ENCODE measurements at places on chromosomes 1 and 21. TPM values are rescaled to one million over a fixed set of nuclear protein-coding genes. Genes with fewer than 3 reads are reported as not detected.

The IGSF21 gene
- total RNA-seq = not detected

The NGF gene
- 0.51 TPM for total RNA-seq

The SLC45A1 gene
- 0.70 TPM for total RNA-seq

The SPOCD1 gene
- 9.7 TPM for total RNA-seq

The SMIM1 gene
- total RNA-seq = not detected

The SLC25A34 gene
- total RNA-seq = 13.0 TPM

The SERINC2 gene
- 210 TPM for total RNA-seq

The PLA2G2A gene
- total RNA-seq = not detected

The C4BPA gene
- not detected for total RNA-seq

The KLF17 gene
- not detected for total RNA-seq

The BRINP3 gene
- total RNA-seq = 0.08 TPM

The SLAMF8 gene
- total RNA-seq = 0.05 TPM

The GBP7 gene
- total RNA-seq = not detected

- peak; percentile 68 for DNase-seq
Measured at GRCh38 chr1:55284856-55285255, 69.7 kb upstream of the USP24 start.

DNA sequence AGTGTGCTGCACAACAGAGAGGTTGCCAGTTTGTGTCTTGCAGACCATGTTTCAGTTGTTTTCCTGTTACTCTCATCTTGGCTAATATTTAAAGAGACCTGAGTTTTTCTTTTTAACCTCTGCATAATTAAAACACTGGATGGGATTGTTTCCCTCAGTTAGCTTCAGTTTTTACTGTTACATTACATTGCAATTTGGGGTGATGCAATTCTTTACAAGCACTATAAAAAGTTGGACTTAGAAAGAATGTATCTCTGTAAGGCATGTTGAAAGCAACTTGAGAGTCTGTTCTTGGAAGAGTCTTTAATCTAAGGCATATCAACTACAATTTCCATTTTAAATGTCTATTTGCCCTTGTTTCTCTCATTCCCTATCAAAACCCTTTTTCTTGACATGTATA is 99.1 kb downstream of the DNM3 start:
- no peak for DNase-seq

DNA sequence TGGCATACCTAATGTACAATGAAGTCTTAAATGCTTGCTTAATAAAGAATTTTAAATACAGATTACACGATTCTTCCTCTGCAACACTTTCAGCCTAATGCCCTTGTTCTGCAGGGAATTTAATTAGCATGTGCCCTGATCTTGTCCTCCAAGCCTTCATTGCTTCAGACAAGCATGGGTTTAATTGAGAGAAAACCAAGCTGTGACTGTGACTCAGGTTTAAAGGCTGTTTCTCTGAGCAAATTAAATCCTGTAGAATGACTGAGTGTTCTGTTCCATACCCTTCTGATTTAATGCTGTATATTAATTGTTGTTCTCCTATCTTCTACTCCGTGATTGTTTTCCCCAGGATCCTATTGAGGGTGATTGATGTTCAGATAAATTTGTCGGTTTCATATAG is 269.0 kb upstream of the PRMT6 start:
- no peak for DNase-seq

DNA sequence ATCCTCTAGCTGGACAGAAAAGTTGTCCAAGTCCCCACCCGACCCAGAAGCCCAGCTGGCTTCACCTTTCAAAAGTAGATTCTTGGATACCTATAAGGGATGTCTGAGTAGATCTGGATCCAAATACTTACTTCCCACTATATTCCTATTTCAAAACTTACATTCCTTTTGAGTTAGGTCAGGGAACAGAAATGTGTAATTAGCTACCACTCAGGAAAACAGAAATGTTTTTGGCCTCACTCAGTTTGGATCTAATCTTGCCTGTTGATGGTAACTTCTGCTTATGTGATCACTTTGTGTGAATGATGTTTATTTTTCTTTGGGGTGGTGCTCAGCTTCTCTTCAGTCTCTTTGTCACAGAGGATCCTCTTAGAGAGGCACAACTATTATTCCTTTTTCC is 814.4 kb upstream of the RGS18 start:
- no peak for DNase-seq

GRCh38 chr1:39214021-39214713 is 9.7 kb downstream of the MACF1 start:
- DNase-seq = no peak

GRCh38 chr1:162175379-162176081 is 106.0 kb downstream of the NOS1AP start:
- no peak for DNase-seq

DNA sequence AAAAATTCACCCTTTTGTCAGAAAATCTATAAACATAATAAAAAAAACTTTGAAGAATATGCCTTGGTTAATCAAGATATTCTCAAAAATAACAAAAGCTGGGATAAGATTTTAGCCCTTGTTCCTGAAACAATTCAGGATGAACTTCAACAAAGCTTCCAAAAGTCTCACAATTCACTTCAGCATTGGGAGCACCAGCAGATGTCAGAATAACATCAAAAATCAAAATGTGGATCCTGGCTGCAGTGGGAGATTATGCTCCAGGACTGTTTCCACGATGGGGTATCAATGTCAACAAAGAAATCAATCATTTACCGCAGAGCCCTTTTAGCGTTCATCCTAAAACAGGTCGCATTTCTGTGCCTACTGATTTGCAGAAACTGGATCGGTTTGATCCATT is 35.2 kb downstream of the ZNF670 start:
- no peak for DNase-seq

- DNase-seq = peak; percentile 3
Measured at GRCh38 chr1:194476872-194477271, 1290.5 kb upstream of the B3GALT2 start.

- DNase-seq = peak; percentile 90
Measured at GRCh38 chr1:12434174-12434573, 183.8 kb downstream of the DHRS3 start.

DNA sequence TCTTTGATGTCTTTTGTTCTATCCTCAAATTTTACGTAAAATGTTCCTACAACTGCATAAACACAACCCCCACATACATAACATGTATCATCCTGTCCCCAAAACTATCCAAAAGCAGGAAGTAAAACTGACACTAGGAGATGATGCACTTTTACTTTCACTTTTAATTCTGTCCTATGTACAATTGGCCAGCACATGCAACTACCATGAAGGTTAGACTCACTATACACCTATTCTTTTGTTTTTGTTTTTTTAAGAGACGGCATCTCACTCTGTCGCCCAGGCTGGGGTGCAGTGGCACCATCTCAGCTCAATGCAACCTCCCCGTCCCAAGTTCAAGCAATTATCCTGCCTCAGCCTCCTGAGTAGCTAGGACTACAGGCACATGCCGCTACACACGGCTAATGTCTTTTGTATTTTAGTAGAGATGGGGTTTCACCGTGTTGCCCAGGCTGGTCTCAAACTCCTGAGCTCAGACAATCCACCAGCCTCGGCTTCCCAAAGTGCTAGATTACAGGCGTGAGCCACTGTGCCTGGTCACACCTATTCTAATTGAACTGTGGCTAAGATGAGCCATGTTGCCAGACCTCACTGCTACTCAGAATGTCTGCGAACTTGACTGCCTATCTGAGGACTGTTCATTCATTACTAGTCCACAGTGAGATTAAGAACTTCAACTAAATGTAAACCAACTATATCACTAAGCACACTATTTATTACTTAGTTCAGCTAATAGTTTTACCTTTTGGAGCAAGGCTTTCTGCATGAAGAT is 48.0 kb downstream of the TOR3A start:
- no peak for DNase-seq

GRCh38 chr1:155657463-155657862 is 31.1 kb downstream of the YY1AP1 start:
- DNase-seq = no peak

- peak; percentile 25 for DNase-seq
Measured at GRCh38 chr1:205676597-205676996, 3.7 kb downstream of the SLC45A3 start.

DNA sequence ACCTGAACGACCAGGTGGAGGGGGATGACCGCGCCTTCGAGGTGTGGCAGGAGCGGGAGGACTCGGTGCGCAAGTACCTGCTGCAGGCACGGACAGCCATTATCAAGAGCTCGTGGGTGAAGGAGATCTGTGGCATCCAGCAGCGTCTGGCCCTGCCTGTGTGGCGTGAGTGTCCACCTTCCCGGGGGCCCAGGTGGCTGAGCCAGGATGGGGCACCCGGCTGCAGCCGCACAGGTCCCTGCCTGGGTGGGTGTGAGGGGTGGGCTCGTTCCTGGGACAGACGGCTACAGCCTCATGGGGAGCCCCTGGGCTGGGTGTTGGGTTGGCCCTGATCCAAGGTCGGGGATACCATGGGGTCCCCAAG is 65.2 kb downstream of the TRIM11 start:
- no peak for DNase-seq

DNA sequence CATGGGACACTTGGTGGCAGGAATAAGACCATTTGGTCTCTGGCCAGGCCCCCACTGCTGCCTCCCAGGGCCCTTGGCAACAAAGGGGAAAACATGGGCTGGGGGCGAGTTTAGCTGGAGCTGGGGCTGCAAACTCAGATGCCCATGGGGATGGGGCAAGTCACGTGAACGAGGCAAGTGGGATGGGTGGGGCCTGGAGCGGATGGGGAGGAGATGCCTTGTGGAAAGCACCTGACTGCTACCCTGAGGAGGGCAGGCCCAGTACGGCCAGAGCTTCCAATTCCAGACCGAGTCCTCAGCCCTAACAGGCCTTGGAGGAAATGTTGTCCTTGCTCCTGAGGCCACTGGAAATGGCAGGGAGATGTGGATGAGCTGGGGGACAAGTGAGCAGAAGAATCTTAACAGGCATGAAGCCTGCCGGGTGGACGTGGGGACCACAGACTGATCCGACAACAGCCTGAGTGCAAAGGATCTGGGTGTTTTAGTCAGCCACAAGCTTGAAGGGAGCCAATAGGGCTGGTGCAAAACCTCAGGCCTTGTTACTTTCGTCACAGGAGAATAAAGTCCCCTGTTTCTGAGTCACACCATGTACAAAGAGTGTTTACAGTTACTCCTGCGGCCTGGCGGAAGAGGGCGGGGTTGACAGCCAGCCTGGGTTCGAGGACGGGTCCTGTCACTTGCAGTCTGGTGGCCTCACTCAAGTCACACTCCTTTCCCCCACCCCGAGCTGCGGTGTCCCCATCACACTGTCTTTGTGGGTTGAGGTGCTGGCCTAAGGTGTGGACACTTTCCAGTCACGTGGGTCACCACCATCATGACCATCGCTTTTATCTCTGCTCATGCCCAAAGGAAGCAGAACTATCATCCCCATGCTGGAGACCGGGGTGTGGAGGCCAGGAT is 19.1 kb downstream of the RUNX3 start:
- DNase-seq = no peak

DNA sequence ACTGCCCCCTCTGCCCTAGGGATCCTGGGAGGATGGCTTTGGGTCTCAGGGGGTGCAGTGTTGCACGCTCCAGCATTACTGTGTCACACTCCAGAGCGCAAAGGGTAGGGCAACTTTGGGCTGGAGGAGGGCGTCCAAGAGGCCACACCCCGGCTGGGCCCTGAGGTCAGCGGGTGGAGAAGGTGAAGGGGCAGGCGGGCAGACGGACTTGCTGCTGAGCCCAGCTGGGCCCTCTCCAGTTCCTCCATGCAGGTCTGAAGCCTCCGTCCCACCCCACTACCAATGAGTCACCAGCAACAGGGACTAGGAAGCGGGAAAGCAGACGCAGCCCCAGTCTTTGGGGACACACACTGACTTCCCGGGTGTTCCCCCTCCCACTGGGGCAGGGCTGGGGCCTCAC is 116.0 kb downstream of the CASZ1 start:
- DNase-seq = peak; percentile 18

DNA sequence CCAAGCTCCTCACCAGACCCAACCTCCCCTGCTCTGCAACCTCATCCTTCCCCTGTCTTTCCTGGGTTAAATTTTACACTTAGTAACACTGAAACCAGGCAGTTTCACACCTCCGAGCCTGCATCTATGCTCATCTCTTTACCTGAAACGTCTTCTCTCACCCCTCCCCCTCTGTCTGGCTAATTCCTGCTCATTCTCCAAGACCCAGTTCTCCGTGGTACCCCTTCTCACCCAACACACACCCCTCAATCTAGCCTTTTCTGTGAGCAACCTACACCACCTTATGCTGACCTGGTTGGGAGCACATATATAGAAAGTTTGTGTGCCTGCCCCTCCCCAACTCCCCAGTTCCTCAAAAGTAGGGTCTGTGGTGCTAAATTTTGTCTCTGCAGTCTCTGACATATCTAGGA is 3.7 kb upstream of the KIAA1614 start:
- no peak for DNase-seq

DNA sequence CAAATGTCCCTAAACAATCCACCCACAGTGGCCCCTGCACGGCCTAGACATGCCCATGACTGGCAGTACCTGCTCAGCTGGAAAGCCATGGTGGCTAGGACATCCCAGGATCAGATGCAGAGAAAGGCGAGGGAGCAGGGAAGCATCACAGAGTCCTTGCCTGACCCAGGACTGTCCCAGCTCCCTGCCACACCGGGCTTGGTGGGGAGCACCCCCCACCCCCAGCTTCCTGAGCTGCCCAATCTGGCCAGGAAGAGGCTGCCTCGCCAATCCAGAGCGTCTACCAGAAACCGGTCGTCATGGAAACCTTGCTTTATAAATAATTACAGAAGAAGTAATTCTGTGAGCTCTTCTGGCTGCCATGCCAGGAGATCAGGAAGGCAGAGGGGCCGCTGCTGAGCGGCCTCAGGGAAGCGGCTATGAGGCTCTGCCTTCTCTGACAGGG is 34.8 kb downstream of the ACOT7 start:
- DNase-seq = no peak

Data from myocyte (in vitro differentiated cells).